ENCODE measurements at places on chromosomes 3 and 15.

GRCh38 chr3:177529716-177530335 lies 332.5 kb upstream of the TBL1XR1 start:
- no peak for DNase-seq

- DNase-seq, result no peak
Measured at GRCh38 chr3:15819043-15819442, 21.3 kb upstream of the ANKRD28 start.

DNA sequence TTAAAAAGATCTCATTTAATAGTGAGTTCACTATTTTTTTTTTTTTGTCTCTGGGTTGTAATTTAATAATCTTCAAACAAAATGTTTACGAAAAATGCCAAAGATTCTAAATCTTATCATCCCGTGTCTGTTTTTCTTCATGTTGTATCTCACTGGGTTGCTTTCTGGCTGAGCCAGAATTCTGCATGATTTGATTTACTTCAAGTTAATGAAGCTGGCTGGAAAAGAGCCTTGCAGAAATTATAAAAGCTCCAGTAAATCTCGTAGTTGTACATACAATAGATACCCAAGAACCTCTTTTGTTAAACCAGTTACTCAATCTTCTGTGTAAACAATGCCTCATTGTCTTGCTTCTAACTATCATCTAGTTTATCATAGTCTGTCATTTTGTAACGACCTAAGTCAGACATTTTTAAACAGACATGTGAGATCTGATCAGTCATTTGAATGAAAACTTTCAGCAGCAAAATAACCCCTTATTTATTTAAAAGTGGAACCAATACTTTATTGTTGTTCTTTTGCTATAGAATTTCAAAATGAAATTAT lies 249.0 kb downstream of the MCTP2 start:
- no peak for DNase-seq

DNA sequence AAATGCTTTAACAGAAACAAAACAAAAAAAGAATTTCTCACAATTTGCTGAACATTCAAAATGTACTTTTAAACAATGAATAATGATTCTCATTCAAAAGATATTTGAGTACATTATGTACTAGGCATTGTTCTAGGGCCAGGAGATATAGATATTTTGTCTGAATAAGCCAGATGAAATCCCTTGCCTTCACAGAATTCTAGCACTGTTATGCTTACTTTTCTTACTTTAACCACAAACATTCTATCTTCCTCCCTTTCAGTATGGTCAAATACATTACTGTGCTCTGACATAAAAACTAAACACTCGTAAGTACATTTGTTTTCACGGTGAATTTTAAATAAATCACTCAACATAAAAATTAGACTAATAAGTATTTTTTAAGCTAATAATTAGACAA lies 116.7 kb downstream of the ADAM10 start:
- DNase-seq, result no peak
